ENCODE measurements at places on chromosomes 6 and 20.
A peak's percentile ranks its signal among the peaks of the same experiment; 100 is the strongest.

- no peak for DNase-seq
Observed at GRCh38 chr20:21511485-21511849, 2.4 kb downstream of the NKX2-2 start.

- no peak for DNase-seq
Observed at GRCh38 chr6:37005061-37005810, at the start of gene FGD2. Gene FGD2 (plus strand): TSS chr6:37005655. CDS start chr6:37005818, 163 bp downstream.

DNA sequence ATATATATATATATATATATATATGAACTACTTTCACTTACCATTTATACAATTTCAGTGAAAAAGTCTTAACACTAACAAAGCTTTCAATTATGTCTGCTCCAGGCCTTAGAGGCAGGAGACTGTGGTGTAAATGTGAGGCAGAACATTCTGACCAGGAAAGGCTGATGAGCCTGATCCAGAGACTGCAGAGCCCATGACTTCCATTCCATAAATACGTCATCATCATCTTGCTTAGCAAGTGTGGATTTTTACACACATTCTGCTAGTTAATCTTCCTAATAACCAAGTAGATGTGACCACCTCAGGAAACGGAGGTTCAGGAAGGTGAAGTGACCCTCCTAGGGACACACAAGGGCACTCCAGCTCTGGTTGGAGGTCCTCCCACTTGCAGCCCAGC lies 14.9 kb downstream of the TRERF1 start:
- peak; percentile 12 for DNase-seq

DNA sequence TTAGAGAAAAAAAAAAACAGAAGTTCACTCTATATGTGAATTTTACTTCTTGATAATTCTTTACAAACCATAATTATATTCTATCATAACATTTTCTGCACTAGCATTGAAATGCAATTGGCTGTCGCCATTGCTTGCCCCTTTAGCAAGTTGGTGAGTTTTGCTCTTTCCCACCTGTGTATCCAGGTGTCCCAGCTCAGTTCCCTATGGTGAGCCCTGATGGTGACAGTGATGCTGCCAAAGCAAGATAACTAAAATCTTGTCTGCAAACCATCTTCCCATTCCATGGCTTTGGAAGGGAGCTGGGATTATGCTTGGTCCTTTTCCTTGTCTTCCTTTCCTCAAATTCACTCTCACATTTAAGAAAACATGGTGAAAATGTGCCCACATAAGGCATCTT lies 429.6 kb downstream of the NKAIN2 start:
- no peak for DNase-seq

GRCh38 chr6:163877877-163878639 lies 463.5 kb downstream of the QKI start:
- DNase-seq: no peak

DNA sequence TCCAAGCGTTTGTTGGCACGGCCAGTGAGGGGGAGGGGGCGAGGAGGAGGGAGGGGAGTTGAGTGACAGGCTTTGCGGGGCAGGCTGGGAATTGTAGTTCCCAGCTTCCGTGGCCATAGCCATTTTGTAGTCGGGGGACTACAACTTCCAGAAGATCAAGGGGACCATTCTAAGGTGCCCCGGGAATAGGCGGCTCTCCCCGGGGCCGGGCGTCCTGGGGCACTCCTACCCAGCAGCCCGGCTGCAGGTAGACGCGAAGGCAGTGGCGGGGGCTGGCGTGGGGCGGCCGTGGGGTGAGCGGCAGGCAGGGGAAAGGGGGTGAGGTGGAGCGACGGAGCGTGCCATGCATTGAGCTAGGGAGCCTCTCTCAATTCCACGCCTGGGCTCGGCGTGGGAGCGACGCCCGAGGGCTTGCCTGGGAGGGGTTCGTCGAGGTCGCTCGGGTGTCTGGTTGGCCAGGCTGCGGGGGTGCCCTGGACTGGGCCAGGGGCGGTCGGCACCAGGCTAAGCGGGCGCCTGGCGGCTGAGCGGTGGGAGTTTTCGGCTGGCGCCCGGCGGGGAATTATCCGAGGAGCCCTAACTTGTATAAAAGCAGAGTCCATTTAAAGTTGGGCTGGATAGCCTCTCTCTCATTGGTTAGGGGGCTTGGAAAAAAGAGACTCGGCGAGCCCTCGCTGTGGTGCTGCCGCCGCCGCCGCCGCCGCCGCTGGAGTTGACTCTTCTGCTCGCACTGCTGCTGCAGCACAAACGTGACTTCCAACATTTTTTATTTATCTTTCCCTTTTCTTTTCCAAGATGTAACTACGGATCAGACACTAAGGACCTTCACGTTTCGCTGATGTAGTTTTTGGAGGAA lies at the start of gene JARID2:
Gene JARID2 (plus strand): TSS at position 709 of the 856 bp plus-strand sequence. CDS start 471 bp downstream, outside the sequence.
- DNase-seq: peak; percentile 97

DNA sequence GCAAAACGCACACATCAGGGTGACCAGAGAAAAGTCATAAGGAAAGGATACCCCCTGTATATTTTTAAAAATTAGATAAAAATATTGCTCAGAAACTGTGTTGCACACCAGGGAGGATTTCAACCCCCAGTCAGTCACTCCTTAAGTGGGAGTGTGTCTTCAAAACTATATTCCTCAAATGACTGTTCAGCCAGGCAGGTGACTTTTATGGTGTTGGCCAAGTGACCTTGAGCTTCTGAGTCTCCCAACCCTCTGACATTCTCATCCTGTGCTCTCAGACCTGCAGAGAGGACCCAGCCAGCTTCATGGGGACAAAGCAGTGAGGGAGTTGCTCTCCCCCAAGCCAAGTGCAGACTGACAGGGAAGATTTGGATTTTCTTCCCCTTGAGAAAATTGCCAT lies 311.9 kb upstream of the JARID2 start:
- DNase-seq: no peak
